ENCODE measurements at places on chromosomes 6 and 20. TPM values are rescaled to one million over a fixed set of nuclear protein-coding genes. Genes with fewer than 3 reads are reported as not detected.

The SAMHD1 gene
- 37.8 TPM for total RNA-seq

GRCh38 chr20:884983-885952 is 30.9 kb downstream of the ANGPT4 start:
- peak; percentile 57 for DNase-seq
- no peak overlapping the region for H3K27ac ChIP-seq
- H3K36me3 ChIP-seq = no peaks in the 10 kb centered on the region
- H3K27me3 ChIP-seq = peaks cover 46% of the 10 kb centered on the region

DNA sequence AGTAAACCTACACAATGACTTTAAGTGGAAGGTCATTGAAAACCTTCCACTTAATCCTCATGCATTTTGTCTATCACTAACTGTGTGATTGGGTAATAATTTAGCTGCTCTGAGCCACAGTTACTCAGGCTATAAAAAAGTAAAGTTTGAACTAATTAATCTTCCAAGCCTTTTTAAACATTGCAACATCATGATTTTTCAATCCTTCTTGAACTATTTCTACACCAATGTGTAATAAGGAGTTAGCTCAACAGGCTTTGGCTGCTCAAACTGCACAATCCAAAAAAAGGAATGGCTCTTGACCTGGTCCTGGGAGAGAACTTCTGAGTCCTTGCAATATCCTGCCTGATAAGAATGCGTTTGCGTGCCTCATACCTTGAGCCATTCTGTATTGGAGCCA is 34.8 kb upstream of the FILIP1 start:
- H3K36me3 ChIP-seq = no peaks in the 10 kb centered on the region
- DNase-seq = no peak
- peaks cover 10% of the 10 kb centered on the region for H3K4me1 ChIP-seq
- H3K27ac ChIP-seq = no peak overlapping the region
- H3K4me3 ChIP-seq = no peak overlapping the region

GRCh38 chr6:6751619-6752023 is 163.1 kb downstream of the LY86 start:
- H3K27me3 ChIP-seq = no peaks in the 10 kb centered on the region
- peak overlapping the region; percentile 95 for H3K27ac ChIP-seq
- H3K36me3 ChIP-seq = no peaks in the 10 kb centered on the region
- H3K4me3 ChIP-seq = no peak overlapping the region
- DNase-seq = no peak

DNA sequence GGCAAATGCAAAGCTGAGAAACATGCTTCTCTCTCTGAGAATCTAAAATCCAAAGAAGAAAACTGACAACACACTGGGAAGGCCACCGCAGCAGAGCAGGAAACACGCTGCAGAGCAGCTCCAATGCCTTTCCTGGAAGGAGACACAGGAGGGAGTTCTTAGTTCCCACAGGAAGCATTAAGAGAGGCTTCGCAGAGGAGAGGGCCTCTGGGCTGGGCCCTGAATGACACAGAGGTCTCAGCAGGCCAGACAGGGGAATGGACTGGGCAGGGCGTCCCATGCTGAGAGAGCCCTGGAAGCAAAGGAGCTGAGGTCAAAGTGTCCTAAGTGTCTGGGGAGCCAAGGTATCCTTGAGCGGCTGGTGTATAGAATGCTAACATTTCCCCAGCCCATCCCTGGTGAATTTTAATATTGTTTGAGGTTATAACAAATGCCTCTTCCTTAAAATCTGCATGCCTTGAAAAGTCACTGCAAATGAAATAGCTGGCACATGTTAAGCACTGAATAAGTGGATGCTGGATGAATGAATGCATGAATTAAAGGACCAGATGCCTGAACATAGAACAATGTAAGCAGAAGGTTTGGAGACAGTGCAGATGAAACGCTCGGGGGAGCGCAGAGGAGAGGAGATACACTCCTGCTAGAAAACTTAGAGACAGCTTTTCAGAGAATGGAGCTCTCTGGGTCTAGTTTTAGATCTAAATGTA is 110.0 kb upstream of the SYNDIG1 start:
- peaks cover 2% of the 10 kb centered on the region for H3K4me1 ChIP-seq
- no peak for DNase-seq
- no peak overlapping the region for H3K4me3 ChIP-seq
- no peaks in the 10 kb centered on the region for H3K36me3 ChIP-seq
- H3K27me3 ChIP-seq = peaks cover 5% of the 10 kb centered on the region

GRCh38 chr20:2692886-2693285 is 306 bp downstream of the EBF4 start:
- DNase-seq = no peak
- peaks cover 46% of the 10 kb centered on the region for H3K27me3 ChIP-seq
- H3K36me3 ChIP-seq = no peaks in the 10 kb centered on the region
- peak overlapping the region; percentile 63 for H3K27ac ChIP-seq
- H3K4me1 ChIP-seq = peaks cover 23% of the 10 kb centered on the region

GRCh38 chr6:163335671-163336545 is 78.6 kb upstream of the QKI start:
- H3K4me3 ChIP-seq = peak overlapping the region; percentile 26
- H3K36me3 ChIP-seq = no peaks in the 10 kb centered on the region
- no peaks in the 10 kb centered on the region for H3K27me3 ChIP-seq
- H3K27ac ChIP-seq = peak overlapping the region; percentile 94
